ENCODE measurements at places on chromosomes 6 and 20. TPM values are rescaled to one million over a fixed set of nuclear protein-coding genes. Genes with fewer than 3 reads are reported as not detected.

Gene PAX1
- not detected for total RNA-seq

Gene SLPI
- total RNA-seq, result 0.63 TPM

Gene HLA-DPA1
- 0.18 TPM for total RNA-seq

Gene SERINC3
- 113 TPM for total RNA-seq

Gene KCNQ5
- total RNA-seq, result 2.6 TPM

Gene FAM83C
- total RNA-seq, result not detected

Gene TRIM38
- total RNA-seq, result 35.3 TPM

Gene SALL4
- total RNA-seq, result 0.36 TPM

Gene NEURL2
- 6.8 TPM for total RNA-seq

Measured in fibroblast of the aortic adventitia (primary cell).